ENCODE measurements at places on chromosomes 7 and 10.

- DNase-seq: peak; percentile 53
Observed at GRCh38 chr7:95476904-95477594, 8.7 kb upstream of the ASB4 start.

DNA sequence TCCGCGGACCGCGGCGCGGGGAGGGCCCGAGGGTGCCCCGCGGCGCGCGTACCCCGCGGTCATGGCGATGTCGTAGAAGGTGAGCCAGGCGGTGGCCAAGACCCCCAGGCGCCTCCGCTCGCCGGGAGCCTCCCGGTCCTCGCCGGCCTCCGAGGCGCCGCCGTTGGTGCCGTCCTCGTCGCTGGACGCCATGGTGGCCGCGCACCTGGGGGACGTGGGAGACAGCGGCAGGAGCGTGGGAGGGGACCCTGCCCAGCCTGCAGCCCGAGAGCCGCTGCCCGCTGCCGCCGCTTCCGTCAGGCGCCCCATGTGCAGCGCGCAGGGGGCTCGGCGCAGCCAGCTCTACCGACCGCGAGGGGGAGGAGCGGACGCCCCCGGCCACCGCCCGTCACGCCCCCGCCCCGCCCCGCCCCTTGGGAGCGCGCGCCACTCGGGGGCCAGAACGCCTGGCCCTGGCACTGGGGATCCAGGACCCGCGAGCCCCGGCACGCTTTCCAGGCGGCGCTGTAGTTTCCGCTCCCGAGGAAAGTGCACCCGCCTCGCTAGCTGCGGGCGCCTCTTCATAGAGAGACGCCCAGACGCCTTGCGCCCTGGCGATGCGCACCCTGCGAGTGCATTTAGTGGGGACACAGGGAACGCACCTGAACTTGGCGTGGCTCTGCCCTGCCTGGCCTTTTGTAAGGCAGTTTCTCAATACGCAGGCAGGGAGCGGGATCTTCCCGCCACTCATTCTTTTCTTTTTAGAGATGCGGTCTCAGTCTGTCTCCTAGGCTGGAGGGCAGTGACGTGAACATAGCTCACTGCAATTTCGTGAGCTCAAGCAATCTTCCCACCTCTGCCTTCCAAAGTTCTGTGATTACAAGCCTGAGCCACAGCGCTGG lies at the start of gene HACD1:
Gene HACD1, minus strand, starts transcription at position 344 of the 881 bp plus-strand sequence. Its CDS starts 35 bp downstream, at position 309.
- DNase-seq: peak; percentile 68

- DNase-seq: no peak
Observed at GRCh38 chr10:52541006-52541473, 227.0 kb downstream of the DKK1 start.

DNA sequence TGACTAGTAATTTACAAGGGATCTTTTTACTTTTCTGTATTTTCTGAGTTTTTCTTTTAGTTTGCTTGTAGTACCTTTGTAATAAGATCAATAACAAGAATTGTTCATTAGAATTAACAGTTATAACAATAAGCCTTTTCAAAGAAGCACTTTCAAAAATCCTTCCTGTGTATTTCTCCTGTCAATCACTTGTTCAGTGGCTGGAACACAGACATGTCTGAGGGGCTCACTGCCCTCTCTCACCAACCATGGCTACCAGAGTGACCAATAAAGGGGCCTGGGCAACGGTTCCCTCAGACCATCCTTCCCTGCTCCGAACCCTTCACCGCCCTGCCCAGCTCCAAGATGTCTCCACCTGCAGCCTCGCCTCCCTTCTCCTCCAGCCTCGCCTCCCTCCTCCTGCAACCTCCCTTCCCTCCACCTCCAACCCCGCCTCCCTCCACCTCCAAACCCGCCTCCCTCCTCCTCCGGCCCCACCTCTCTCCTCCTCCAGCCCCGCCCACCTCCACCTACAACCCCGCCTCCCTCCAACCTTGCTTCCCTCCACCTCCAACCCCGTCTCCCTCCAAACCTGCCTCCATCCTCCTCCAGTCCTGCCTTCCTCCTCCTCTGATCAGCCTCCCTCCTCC lies 353.4 kb downstream of the TNS3 start:
- no peak for DNase-seq

DNA sequence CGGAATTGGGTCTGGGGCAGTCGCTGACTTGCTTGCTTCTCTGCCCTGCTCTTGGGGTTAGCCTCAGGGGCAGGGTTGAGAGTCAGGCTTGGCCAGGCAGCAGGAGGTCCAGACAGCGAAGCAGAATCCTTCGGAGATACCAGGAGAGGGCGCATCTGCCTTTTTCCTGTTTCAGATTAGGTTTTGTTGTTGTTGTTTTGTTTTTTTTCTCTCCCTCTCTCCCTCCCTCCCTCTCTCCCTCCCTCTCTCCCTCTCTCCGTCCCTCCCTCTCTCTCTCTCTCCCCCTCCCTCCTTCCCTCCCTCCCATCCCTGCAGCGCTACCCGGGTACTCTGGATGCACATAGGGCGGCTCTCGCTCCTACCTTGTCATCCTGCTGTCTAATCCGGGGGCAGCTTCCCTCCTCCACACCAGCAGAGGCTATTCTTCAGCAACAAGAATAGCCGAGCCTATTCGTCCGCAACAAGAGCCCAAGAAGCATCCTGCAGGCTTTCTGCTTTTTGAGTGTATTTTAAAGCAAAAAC lies 758 bp upstream of the OPTN start:
- peak; percentile 35 for DNase-seq
